WTC11 (cell line): ENCODE measurements at places on chromosomes 13 and 19. TPM values are rescaled to one million over a fixed set of nuclear protein-coding genes. Genes with fewer than 3 reads are reported as not detected.

GRCh38 chr13:34161931-34162543 is 344.1 kb downstream of the RFC3 start:
- no peaks in the 10 kb centered on the region for H3K27me3 ChIP-seq
- peak overlapping the region; percentile 29; the same call in 1 of the 2 replicates for H3K27ac ChIP-seq
- H3K4me3 ChIP-seq = no peak overlapping the region
- peaks cover 13% of the 10 kb centered on the region for H3K4me1 ChIP-seq
- no peaks in the 10 kb centered on the region for H3K36me3 ChIP-seq

The GNG7 gene
- 9.6 to 14.3 TPM (median 13.2 TPM) in 3 replicates for total RNA-seq

The FXYD1 gene
- total RNA-seq = 11.3 to 13.4 TPM (median 13.3 TPM) in 3 replicates

The DACH1 gene
- total RNA-seq = 0.31 to 0.39 TPM (median 0.37 TPM) in 3 replicates

The CRB3 gene
- 29.9 to 36.5 TPM (median 32.2 TPM) in 3 replicates for total RNA-seq

The ZNF414 gene
- 38.2 to 47.4 TPM (median 46.1 TPM) in 3 replicates for total RNA-seq
